ENCODE measurements at places on chromosomes 7 and 10.

- DNase-seq, result no peak
Measured at GRCh38 chr10:94062611-94063010, 68.9 kb downstream of the PLCE1 start.

GRCh38 chr10:46266306-46266985 is 20.4 kb upstream of the ANTXRL start:
- no peak for DNase-seq

DNA sequence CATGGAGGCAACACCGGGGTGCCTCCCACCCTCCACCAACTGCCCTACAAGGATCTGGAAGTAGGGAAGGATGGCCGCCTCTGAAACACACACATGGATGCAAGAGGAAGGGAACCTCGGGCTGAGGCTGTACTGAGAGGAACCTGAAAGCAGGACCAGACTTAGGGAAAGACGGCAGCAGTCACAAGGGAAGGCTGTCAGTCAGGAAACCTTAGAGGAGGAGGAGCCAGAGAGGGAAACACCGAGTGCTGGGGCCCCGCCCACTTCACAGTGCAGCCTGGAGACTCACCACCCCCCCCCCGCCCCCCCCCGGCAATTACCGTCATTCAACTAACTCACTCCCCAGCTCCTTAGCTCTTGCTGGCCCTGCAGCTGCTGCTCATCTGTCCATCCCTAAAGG is 2.5 kb downstream of the CYREN start:
- no peak for DNase-seq

DNA sequence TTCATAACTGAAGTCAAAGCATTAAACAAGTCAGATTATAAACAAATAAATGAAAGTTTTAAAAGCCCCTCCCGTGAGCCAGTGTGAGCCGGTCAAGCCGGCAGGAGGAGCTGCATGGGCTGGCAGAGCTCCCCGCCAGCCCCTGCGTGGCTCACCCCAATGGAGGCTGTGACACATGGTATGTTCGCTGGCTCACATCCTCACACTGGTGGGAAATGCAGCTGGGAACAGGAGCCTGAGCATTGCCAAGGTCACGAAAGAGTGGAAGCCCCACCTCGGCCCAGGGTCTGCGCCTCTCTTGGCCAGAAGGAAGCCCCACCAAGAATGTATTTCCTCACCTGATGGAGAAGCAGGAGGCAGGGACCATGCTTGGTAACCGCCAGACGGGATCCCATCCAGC is 261.7 kb upstream of the TCERG1L start:
- no peak for DNase-seq

DNA sequence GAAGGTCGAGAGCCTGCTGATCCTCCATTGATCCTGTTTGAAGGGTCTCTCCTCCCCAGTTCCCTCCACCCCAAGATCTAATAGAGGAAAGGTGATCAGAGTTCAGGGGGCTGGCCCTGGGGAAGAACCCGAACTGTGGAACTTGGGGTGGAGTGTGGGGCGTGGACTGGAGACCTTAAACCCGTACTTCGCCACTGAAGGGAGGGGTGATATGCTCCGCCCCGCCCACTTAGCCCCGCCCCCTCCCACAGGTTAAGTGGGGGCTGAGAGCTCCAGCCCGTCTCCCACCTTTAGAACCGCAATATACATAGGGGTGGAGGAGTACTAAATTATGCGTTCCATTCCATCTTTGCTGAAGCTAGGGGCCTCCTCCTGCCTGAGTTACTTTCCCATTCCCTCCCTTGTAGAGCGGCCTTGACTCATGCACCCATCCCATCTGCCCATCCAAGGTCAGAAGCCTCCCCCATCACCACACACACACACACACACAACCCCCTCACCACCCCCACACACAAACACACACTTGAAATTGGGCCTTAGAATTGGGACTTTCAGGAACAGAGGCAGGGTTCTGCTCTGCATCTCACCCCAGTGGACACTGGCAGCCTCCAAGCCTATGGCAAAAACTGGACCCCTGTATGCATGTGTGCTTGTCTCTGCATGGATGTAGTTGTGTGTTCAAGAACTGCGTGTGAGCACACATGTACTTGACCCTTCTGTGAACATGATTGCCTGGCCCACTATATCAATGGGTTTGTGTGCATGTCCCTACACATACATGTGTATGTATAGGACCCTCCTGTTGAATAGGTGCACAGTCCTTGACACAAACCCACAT is 991 bp downstream of the SEMA4G start:
- DNase-seq, result no peak

DNA sequence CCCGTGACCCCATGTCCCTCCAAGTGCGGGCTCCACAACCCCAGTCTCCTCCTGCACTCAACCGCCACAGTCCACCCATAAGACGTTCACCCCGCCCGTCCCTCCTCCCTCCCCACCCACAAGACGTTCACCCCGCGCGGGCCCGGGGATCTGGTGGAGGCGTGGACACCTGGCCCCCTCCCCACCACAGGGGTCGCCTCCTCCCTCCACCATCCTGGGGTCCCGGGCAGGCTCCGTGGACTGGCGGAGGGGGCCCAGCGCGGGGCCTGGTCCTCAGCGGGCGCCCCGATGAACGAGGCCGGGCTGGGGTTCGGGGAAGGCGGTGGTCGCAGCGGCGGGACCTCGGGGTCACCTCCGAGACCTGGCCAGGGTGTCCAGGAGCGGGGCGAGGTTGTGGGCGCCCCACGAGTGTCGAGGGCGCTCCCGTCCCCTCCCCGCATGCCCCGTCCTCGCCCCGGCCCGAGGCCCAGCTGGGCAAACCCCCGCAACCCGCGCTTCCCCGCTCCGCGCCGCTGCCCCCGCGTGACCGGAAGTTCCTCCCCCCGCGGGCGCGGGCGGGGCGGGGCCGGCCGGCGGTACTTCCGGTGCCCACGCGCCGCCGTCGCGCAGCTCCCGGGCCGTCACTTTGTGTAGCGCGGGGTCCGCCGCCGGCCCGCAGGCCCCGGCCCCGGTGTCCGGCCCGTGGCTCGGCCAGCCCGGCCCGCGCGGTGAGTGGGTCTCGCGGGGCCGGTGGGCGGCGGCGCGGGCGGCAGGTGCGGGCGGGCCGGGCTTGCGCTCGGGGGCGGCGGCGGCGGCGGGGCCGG is at the start of gene ZNF316:
TSS of gene ZNF316 (plus strand) at position 578 of the 803 bp plus-strand sequence. CDS start 5,092 bp downstream, outside the sequence.
- peak; percentile 48 for DNase-seq

- no peak for DNase-seq
Measured at GRCh38 chr7:18572154-18572553, 76.6 kb downstream of the HDAC9 start.

- no peak for DNase-seq
Measured at GRCh38 chr7:138502023-138502767, 42.1 kb downstream of the TRIM24 start.

DNA sequence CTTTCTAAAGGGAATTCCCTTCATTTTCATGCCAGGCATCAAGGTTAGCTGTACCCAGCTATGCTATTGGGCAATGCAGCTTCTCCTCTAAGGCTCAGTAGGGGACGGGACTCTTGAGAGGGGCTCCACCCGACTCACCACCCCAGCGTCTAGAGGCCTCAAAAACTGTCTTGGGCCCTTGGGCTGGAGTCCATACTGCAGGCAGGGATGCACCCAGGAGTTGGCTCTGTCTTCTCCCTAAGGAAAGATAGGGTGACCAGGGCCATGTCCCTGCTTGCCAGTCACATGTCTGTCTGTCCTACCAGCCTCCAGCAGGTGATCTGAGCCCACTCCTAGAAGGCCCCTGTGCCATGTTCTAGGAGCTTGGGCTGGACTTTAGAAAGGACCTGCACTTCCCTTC is 1.2 kb downstream of the OPN4 start:
- DNase-seq, result no peak

DNA sequence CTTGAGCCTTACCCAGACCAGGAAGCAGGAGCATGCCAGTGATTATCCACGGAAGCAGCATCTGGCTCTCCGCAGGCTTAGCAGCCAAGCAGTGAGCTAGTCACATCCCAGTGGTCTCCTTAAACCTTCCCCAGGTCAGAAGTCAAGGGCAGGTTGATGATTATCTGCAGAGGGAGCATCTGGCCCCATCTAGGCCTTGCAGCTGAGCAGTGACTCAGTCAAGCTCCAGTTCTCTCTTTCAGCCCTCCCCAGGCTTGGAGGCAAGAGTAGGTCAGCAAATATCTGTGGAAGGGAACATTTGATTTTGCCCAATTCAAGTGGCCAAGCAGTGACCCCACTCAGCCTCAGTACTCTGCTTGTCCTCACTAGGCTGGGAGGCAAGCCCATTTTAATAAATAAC is 61.6 kb downstream of the ANKRD7 start:
- no peak for DNase-seq

- DNase-seq, result no peak
Measured at GRCh38 chr10:110147961-110148360, 59.4 kb upstream of the MXI1 start.

GRCh38 chr7:101618207-101618839 is 10.8 kb downstream of the MYL10 start:
- DNase-seq, result no peak

Data from endothelial cell (in vitro differentiated cells).